ENCODE measurements at places on chromosomes 1 and 21.

- DNase-seq: no peak
These were observed 19.0 kb upstream of the ARF1 start for GRCh38 chr1:228063251-228064191.

GRCh38 chr1:54588377-54588776 is 34.9 kb downstream of the FAM151A start:
- DNase-seq: no peak

- DNase-seq: no peak
These were observed 77.7 kb upstream of the C1orf87 start for GRCh38 chr1:60151311-60151710.

- DNase-seq: no peak
These were observed 27.4 kb downstream of the DTL start for GRCh38 chr1:212062832-212063438.

GRCh38 chr21:45332415-45332814 is 44.7 kb upstream of the POFUT2 start:
- no peak for DNase-seq

All from stimulated activated CD8-positive, alpha-beta memory T cell treated with anti-CD3 and anti-CD28 coated beads, Interleukin-4, amount 100 ng/mL, for 24 hours (primary cell).